ENCODE measurements at places on chromosomes 13 and 19.

DNA sequence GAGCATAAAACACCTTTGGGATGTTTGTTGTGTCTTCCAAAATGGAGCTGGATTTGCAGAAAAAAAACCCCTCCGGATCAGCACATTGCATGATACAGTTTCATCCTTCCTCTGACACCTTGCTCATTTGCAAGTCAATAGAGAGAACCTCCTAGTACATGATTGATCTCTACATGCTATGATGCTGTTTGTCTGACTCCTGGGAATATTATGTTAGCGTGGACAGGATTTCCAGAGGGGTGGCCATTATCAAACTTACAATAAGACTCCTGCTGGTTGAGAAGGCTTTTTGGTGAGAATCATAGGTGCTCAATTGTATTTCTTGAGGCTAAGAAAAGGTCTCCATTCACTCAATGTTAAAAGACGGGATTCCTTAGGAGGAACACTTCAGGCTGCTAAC lies 75.9 kb upstream of the SCEL start:
- DNase-seq, result no peak

DNA sequence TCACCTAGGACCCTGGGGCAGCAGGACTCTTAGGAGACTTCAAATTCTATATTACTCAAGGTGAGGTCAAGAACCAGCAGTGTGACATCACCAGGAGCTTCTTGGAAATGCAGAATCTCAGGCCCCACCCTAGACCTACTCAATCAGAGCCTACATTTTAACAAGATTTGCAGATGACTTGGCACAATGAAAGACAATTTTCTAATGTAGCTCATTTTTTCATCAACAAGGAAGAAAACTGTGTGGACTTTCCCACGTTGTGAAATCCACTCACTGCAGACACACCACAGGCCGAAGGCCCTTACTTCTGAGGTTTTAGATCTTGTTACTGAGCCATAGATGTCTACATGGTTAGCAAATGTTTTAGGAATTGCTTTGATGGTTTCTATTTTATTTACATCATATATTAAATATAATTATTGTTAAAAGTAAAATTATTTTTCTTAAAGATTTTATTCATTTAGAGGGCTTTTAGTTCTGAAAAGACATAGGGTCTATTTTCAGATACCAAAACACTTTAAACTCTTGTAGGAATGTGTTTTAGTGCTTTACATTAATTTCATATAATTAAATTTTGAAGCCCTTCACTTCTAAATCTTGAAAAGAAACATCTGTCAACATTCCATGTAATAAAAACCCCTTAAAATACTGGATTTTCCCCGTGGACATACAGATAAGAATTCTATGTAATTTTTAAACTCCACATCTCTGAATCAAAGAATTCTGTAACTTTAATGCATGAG lies 18.5 kb upstream of the STARD13 start:
- DNase-seq, result no peak

- DNase-seq, result no peak
Measured at GRCh38 chr13:42378383-42378780, 106.4 kb downstream of the AKAP11 start.

DNA sequence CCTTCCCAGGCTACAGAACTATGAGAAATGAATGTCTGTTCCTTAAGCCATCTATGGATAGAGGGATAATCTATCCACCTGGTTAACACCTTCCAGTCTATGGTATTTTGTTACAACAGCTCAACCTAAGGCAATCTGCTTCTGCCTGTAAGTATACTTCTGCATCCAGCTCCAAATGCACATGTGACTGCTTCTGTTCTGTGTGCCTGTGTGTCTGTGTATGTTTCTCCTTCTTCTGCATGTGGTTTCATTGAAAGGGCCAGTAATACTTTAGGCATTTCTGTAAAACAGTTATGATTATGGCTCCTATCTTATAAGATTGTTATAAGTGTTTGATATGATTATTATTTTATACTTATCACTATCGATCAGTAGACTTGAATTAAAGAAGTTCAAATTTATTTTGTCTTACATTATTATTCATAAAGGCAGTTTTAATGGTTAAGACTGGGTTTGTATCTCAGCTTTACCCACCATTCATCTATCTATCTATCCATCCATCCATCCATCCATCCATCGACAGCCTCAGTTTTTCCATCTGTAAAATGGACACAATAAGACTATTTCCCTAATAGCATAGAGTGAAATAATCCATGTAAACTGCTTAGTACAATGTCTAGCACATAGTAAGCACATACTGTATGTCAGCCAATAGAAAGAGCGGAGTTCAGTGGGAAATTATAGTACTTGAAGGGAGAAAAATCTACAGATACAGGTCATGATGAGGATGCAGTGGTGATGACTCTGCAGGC lies 37.5 kb upstream of the TM9SF2 start:
- no peak for DNase-seq

DNA sequence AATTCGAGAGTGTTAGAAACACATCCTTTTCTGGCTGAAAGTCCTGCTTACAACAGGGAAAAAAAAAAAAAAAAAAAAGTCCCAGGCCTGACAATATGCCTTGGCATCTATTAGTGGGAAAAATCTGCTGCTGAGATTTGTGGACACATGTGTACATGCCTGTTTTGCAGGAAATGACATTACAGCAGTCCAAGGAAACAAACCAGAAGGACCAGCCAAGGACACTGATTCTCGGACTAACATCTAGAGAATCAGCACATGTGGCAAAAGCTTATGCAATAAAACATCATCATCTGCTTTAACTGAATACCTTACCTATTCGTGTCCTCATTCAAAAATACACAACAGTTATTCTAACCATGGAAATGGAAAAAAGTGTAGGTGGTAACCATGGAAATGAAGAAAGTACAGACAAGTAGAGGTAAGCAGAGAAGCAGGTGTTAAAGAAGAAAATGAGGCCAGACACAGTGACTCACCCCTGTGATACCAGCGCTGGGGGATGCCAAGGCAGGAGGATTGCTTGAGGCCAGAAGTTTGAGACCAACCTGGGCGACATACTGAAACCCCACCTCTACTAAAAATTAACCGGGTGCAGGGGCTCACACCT lies 9.4 kb upstream of the DPY19L3 start:
- DNase-seq, result no peak
